ENCODE measurements at places on chromosomes 16 and 17.

DNA sequence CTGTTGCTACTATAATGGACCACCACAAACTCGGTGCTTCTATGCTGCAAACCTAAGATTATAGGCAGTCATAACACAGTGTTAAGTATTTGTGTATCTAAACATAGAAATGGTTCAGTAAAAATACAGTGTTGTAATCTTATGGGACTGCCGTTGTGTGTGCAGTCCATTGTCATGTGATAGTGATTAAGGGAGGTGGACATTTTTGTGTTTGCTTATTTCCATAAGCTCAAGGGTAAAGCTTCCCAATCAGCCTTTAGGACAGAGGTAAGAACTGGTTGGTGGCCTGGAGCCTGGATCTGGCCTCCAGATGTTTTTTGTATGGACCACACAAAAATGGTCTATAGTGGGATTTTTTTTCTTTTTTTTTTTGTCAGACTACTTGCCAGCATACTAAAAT lies 29.9 kb downstream of the WWOX start:
- DNase-seq = no peak

DNA sequence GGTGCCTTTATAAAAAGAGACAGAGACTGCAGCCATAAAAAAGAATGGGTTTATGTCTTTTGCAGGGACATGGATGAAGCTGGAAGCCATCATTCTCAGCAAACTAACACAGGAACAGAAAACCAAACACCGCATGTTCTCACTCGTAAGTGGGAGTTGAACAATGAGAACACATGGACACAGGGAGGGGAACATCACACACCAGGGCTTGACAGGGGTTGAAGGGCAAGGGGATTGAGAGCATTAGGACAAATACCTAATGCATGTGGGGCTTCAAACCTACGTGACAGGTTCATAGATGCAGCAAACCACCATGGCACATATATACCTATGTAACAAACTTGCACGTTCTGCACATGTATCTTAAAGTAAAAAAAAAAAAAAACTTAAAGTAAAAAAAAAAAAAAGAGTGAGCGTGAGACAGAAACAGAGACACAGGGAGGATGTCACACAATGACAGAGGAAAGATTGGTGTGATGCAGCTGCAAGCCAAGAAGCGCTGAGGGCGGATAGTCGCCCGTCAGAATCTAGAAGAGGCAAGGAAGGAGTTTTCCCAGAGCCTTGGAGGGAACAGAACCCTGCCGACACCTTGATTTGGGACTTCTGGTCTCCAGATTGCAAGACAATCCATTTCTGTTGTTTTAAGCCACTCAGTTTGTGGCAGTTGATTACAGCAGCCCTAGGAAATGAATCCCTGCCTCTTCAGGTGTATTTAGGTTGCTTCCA lies 27.4 kb upstream of the TNS4 start:
- DNase-seq = no peak

DNA sequence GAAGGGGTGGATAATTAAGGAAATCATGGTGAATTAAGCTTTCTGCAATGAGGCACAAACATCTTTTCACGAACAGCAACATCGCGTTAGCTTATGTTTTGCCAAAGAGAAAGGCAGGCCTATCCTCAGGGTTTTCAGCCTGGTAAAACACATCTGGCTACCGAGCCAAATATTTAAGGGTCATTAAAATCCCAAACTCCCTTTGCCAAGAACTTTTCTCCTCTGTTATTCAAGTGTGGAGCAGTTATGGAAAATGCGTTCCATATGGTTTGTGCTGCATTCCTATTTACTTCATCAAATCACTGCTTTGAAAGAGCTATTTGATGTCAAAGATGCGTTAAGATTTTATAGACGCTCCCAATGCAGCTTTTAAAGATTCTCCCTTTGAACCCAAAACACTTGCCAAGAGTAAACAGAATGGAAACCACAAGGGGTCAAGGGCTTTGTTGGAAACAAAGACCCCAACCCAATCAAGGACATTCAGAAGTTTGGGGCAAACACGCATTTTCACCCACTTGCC lies 308.3 kb upstream of the CDH5 start:
- no peak for DNase-seq

DNA sequence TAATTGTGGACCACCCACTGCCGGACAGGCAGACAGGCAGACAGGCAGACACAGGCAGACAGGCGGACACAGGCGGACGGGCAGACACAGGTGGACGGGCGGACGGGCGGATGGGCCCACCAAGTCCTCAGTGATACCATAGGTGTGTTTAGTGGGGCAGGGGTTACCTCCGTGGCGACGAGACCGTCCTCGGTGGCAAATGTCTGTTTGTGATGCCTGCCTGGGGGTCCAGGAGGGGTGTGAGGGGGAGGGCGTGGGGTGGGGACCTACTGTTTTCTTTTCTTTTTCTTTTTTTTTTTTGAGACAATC lies 76.7 kb downstream of the RTN4RL1 start:
- no peak for DNase-seq

DNA sequence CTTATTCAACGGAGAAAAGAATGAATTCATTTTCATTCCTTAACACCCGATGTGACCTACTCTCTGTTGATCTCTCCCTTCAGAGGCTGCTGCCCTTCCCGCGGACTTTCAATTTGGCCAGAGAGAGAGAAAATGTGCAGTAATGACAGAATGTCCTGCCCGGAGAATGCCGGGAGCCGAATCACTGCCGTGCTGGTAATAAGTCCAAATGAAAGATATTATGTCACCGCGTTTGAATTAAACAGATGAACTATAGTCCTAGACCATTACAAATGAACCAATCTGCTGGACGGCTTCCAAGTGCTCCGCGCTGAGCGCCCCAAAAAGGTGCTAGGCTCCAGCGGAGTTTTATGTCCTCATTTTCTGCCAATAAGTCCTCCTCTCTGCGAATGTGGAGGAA lies 14.7 kb upstream of the C16orf82 start:
- no peak for DNase-seq

DNA sequence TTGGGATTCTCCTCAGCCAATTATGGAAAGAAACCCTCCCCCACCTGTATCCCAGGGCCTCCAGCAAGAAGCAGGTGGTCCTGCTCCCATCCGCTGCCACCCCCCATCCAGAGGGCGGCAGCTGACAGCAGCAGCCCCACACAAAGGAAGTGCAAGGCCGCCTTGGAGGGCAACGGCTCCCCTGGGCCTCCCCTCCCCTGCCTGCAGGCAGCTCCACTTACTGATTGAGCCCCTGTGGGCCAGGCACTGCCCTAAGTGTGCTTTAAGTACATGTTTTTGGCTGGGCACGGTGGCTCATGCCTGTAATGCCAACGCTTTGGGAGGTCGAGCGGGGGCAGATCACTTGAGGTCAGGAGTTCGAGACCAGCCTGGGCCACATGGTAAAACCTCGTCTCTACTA lies 257.6 kb downstream of the PARN start:
- no peak for DNase-seq

GRCh38 chr17:19785854-19786253 lies 37.8 kb upstream of the ALDH3A1 start:
- no peak for DNase-seq

DNA sequence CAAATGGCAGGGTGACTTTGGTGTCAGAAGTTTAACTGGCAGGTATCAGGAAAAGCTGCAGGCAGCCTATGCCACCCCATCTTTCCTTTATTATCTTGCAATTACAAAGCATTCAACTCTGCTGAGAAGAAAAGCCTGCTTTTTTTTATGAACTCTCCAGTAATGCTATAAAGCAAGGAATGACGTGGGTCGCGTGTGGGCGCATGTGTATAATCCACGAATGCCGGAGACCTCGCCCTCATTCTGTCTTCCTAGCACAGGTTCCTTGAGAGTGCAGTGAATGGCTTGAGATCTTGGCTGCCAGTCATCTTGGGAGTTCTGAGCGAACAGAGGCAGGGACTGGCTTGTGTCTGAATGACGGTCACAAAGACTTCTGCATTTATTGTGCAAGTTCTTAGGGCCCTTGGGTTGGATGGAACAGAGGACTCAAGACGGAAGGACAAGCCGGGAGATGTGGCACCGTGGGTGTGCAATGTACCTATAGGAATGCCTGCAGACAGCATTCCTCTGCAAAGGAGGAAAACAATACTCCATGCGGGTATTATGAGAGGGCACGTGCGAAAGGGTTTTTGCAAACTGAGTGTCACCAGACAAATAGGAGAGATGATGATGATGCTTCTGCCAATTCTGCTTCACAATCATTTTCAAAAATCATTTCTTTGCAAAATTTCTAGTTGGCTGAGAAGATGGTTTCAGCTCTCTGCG lies 96.1 kb upstream of the ELAC2 start:
- no peak for DNase-seq

GRCh38 chr17:3802461-3803307 lies 1.7 kb upstream of the ITGAE start:
- no peak for DNase-seq

- no peak for DNase-seq
Measured at GRCh38 chr17:67221062-67221998, 23.7 kb downstream of the HELZ start.

DNA sequence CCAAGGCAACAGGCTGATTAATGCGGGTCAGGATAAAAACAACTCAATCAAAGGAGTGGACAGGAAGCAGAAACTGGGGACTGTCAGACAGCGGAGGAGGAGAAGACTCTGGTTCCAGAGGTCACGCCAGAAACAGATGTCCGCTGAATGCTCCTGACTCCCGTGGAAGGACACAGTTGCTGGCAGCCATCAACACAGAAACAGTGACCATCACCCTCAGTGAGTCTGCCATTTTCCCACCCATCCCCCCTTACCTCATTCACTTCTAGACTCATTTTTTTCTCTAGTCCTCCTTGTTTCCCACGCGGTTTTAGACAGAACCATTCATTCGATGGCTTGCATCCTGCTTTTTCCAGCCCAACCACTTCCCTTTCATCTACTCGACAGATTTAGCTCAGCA lies 40.9 kb downstream of the DHRS7C start:
- DNase-seq = no peak

DNA sequence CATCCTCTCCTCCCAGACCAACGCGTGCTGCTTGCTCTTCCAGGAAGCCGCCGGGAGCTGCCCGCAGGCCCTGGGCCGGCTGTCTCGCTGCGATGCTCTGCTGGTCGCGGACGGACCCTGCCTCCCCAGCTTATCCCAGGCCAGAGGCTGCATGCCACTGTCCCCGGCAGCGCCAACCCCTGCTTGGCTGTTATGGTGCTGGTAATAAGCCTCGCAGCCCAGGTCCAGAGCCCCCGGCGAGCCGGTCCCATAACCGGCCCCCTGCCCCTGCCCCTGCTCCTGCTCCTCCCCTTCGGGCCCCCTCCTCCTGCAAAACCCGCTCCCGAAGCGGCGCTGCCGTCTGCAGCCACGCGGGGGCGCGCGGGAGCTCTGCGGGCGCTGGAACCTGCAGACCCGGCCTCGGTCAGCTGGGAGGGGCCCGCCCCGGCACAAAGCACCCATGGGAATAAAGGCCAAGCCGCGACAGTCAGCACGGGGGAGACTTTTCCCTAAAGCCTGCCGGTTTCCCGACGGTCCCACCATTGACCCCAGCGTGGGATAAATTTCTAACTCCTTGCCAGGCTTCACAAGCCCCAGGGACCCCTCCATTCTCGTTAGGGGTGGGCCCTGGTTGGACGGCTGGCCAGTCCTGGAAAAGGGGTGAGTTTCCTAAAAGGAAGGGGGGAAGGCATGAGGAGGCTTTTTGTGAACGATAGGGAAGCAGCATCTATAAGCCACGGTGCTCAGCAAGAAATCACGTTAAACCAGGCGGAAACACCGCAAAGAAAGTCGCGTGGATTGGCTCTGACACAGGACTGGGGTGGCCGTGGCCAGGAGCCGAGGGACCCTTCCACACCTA lies 11.2 kb downstream of the ENPP7 start:
- DNase-seq = peak; percentile 51

DNA sequence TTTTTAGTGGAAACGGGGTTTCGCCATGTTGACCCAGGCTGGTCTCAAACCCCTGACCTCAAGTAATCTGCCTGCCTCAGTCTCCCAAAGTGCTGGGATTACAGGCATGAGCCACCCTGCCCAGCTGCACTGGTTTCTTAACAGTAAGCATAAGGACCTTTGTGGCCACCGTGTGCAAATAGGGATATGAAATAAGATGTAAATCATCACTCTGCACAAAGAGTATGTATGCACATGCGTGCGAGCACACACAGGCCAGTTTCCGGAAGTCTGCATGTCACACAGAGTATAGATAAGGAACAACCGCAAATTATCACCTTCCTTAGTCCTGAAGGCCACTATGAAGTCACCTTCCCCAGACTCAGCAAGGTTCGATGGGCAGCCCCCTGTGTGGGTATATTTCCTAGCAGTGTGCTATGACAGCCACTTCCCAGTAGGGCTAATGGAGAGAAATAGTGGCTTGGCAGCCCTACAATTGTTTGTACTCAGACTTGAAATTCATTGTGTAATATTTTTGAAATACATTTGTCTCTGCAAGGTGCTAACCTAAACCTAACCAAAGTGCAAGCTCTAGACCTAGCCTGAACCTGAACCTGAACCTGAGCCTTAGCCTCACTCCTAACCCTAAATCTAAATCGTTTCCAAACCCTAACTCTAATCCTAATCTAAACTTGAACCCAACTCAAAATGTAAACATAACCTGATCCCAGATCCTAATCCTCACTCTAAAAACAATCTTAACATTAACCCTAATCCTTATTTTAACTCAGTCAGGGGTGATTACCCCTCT lies 48.4 kb upstream of the SKAP1 start:
- no peak for DNase-seq

DNA sequence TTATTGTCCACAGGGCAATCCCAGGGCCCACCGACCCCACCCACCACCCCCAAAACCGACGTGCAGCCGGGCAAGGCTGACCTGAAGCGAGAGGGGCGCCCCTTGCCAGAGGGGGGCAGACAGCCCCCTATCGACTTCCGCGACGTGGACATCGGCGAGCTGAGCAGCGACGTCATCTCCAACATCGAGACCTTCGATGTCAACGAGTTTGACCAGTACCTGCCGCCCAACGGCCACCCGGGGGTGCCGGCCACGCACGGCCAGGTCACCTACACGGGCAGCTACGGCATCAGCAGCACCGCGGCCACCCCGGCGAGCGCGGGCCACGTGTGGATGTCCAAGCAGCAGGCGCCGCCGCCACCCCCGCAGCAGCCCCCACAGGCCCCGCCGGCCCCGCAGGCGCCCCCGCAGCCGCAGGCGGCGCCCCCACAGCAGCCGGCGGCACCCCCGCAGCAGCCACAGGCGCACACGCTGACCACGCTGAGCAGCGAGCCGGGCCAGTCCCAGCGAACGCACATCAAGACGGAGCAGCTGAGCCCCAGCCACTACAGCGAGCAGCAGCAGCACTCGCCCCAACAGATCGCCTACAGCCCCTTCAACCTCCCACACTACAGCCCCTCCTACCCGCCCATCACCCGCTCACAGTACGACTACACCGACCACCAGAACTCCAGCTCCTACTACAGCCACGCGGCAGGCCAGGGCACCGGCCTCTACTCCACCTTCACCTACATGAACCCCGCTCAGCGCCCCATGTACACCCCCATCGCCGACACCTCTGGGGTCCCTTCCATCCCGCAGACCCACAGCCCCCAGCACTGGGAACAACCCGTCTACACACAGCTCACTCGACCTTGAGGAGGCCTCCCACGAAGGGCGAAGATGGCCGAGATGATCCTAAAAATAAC lies 3.0 kb downstream of the SOX9 start:
- no peak for DNase-seq

GRCh38 chr17:50099003-50099402 lies 3.9 kb downstream of the PDK2 start:
- no peak for DNase-seq

GRCh38 chr16:49281843-49282642 lies 405 bp upstream of the CBLN1 start:
- peak; percentile 67 for DNase-seq

Measured in stimulated activated CD4-positive, alpha-beta T cell treated with anti-CD3 and anti-CD28 coated beads, Interleukin-12 subunit alpha, Interleukin-12 subunit beta, amount 100 ng/mL, for 24 hours (primary cell).